ENCODE measurements at places on chromosomes 1 and 21.

- DNase-seq: no peak
These were observed 23.7 kb downstream of the CLIC6 start for GRCh38 chr21:34692458-34693020.

DNA sequence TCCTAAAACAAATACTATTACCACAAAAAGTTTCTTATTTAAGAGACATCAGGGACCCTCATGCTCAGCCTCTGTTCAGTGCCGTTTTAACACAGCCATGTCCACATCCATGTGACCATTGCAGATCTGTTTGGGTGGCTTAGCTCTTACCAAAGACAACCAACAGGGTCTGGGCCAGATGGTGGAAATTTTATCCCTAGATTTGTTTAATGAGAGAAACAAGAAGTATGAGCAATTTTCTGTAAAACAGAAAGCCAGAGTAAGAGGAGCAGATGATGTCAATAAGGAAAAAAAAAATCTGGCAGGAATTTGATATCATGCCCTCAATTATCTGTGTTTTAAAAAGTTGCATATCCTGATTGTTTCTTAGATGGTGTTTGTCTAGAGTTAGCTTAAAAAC lies 299.9 kb downstream of the TM2D1 start:
- no peak for DNase-seq

GRCh38 chr1:159942632-159943277 lies 2.7 kb downstream of the IGSF9 start:
- no peak for DNase-seq

GRCh38 chr1:78070758-78071157 lies 25.0 kb downstream of the GIPC2 start:
- no peak for DNase-seq

DNA sequence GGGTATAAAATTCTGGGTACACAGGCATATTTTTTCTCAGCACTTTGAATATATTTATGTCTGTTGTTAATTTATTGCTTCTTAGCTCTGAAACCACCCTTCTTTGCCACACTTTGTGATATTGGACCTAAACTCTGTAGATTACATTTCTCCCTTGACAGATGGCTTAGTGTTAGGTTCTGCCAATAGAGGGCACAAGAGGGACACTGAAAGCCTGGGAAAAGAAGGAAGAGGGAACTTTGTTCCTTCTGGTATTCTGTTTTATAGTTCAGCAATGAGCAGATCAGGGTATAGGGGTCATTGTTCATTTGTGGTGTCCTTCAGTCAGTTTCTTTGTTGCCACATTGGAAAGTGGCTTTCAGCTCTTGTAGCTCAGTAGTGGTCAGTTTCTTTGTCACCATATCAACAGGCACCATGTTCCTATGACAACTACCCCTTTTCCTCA lies 423.5 kb upstream of the PROX1 start:
- DNase-seq: no peak

GRCh38 chr21:39326607-39327307 lies 13.3 kb upstream of the BRWD1 start:
- no peak for DNase-seq

DNA sequence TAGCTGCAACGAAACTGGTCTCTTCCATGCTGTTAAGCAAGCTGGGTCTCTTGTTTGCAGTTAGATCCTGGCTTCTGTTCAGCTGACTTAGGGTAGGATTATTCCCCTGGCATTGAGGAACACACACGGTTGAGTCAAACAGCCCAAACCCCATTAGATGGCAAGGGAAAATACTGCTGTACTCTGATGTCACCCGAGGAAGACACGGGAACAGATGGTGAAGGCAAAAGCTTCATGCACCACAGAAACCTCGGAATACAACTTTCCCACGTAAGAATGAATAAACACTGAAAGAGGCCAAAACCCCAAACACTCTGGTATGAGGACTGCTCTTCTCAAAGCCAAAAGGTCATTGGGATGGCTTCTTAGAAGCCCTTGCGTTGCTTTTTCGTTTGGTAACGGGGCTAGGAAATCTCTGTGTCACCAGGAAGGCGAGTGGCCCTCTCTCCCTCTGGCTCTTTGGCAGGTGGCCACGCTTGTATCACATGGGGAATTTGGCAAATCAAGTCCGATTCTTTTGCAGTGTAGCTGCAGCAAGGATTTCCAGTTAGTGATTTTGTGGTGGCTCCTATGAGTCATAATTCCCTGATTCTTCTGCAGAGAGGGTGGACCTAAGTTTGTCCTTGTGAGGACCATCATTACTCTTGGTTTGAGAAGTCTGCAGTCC lies 16.7 kb upstream of the LYST start:
- no peak for DNase-seq

- no peak for DNase-seq
These were observed 7.6 kb downstream of the CHD5 start for GRCh38 chr1:6172549-6172948.

DNA sequence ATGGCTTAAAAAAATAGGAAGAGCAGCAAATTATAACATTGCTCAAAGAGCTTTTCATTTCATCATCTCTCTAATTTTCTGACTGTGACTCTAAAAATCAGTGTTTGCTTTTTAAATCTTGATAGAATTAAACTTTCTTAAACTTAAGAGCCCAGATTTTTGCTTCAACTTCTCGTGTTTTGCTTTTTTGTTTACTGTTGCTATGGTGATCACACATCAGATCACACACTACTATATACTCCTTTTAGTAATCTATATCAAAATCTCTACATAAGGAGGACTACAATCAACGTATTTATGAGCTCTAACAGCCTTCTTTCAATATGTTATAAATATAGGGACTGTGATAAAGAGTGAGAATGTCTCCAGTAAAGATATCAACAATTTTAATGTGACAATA lies 537.3 kb downstream of the KCNT2 start:
- DNase-seq: no peak

- no peak for DNase-seq
These were observed 40.9 kb downstream of the AGPAT3 start for GRCh38 chr21:43905726-43906455.

DNA sequence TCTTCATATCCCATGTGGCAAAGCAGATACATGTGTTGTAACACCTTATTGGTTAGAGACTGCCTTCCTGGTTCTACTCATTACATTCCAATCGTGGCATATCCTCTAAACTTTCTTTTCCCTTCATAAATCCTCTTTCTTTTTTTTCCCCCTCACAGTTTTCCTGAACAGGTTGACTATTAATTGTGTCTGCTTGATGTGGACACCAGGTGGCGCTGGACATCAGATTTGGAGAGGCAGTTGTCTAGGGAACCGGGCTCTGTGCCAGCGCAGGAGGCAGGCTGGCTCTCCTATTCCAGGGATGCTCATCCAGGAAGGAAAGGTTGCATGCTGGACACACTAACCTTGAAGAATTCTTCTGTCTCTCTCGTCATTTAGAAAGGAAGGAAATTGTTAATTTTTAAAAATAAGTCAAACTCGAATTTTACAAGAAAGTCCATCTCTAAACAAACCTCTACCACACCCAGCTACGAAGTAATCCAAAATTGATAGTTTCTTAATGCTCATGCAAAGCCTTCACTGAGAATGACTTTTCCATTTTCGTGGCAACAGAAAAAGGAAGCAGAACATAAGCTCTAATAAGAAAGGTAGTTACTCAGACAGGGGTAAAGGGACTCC lies 59.4 kb upstream of the ASB17 start:
- peak; percentile 48 for DNase-seq

DNA sequence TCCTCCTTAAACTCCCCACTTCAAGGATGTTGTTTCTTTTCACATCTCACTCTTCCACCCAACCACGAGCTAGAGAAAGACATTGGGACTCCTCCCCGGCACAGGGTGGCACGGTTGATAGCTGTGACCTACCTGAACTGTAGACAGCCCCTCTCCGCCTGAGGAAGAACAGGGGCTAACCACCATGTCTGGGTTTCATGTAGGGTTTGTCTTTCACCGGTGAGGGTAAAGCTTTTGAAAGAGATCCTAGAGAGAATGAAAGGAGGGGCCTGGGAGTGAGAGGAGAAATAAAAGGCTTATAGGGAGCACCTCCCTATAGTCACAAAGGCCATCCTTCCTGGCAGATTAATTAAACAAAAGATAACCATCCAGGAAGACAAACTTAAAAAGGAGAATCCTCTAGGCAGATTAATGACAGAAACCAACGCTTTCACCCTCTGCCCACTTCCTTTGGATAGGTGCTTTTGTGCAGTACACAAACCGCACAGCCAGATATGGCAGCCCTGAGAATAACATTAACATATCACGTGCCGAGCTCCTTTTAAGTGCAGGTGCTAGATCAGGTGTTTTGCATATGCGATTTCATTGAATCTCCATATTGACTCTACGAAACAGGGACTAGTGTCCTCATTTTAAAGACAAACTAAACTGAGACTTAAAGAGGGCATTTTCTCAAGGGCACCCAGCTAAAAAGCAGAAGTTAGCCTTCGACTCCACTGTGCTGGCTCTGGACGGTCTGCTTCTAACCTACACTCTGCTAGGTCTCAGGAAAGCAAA lies 178.1 kb upstream of the RUNX1 start:
- DNase-seq: no peak

DNA sequence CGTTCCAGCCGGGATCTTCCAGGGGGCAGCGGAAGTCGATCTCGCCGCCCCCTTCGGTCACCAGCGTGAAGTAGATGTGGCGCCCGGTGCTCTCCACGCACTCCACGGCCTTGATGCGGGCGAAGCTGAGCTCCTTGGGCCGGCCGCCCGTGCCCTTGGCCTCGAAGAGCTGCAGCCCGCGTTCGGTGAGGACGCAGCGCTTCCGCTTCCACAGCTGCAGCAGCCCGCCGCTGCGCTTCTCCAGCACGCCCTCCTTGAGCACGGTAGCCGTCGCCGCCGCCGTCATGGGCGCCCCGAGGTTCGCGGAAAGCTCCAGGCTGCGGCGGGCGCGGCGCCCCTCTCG lies 516 bp downstream of the PHLDA3 start:
- no peak for DNase-seq

GRCh38 chr1:52662645-52663313 lies 29.8 kb downstream of the SHISAL2A start:
- DNase-seq: no peak

DNA sequence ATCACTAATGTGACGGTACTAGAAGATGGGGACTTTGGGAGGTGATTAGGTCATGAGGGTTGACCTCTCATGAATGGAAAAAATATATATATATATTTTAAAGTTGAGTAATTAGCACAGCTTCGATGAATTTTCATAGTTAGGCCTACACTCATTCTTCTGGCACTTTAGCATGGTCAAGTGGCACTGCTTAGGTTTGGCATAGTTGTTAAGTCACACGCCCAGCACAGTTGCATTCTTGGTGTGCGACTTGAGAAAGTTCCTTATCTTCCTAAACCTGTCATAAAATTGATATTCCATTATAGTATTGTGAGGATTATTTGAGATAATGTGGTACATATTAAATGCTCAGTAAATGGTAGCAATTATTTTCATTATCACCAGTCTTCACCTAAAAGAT lies 47.7 kb downstream of the MAN1A2 start:
- DNase-seq: no peak

DNA sequence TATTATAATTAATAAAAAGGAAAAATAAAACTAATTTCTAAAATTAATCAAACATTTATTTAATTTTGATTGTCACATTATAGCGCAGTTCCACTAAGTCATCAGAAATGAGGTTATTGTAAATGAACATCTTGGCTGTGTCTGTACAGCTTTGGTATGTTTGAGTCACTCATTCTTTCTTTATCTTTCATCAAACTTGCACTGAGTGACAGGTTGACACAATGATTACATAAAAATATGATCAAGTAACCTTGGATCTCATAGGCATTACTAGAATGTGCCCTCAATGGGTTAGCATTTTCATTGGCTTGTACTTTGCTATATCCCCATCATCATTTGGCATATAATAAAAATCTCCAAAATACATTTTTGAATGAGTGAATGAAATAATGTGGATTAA lies 1353.2 kb upstream of the ADGRL2 start:
- no peak for DNase-seq

DNA sequence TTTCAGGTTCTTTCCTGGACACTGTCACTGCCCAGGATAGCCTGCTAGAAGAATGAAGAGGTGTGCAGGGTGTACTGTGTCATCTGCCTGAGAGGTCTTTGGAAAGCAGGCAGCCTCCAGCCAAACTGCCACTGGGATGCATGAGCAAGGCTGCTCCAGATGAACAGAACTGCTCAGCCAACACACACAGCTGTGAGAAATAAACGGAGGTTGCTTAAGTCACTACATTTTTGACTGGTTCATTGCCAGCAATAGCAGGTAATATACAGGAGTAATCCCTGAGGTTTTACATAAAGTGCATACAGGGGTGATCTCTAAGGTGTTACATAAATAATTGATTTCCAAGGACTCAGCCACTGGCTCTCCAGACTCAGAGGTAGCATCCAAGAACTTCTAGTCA lies 516.9 kb downstream of the BRINP3 start:
- DNase-seq: no peak

All from stimulated activated CD4-positive, alpha-beta T cell treated with anti-CD3 and anti-CD28 coated beads, Interleukin-4, amount 100 ng/mL, for 4 hours (primary cell).